ENCODE measurements at places on chromosomes 3 and 15. TPM values are rescaled to one million over a fixed set of nuclear protein-coding genes. Genes with fewer than 3 reads are reported as not detected.

INKA1 gene
- total RNA-seq, result 1.1 TPM

LRRK1 gene
- total RNA-seq, result 2.1 TPM

COX5A gene
- total RNA-seq, result 317 TPM

KLHL40 gene
- total RNA-seq, result not detected

GOLGA6L9 gene
- 1.5 TPM for total RNA-seq

RARRES1 gene
- total RNA-seq, result not detected

MAN2C1 gene
- total RNA-seq, result 255 TPM

IL5RA gene
- total RNA-seq, result not detected

A4GNT gene
- total RNA-seq, result not detected

JAGN1 gene
- 41.0 TPM for total RNA-seq

TMEM212 gene
- not detected for total RNA-seq

CCPG1 gene
- total RNA-seq, result 9.0 TPM

CPEB1 gene
- not detected for total RNA-seq

CLDN11 gene
- not detected for total RNA-seq

SEMA3F gene
- total RNA-seq, result 0.14 TPM
